ENCODE measurements at places on chromosomes 6 and 20.

GRCh38 chr20:17752459-17752858, 52.7 kb downstream of the BANF2 start:
- DNase-seq: no peak

DNA sequence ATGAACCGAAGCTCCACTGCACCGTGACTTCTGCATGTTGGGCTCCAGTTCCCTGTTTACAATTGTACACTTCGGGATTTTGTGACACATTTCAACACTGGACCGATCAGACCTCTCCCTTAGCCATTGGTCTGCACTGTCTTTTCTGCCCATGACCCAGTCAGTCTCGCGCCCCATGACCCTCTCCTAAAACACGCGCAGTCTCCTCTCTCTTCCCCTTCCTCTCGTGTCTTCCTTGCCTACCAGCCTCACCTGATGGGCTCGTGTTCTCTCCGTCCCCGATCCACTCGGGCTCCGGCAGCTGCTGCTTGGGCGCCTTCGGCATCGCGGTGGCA, 535 bp upstream of the ABCF1 start:
- no peak for DNase-seq

DNA sequence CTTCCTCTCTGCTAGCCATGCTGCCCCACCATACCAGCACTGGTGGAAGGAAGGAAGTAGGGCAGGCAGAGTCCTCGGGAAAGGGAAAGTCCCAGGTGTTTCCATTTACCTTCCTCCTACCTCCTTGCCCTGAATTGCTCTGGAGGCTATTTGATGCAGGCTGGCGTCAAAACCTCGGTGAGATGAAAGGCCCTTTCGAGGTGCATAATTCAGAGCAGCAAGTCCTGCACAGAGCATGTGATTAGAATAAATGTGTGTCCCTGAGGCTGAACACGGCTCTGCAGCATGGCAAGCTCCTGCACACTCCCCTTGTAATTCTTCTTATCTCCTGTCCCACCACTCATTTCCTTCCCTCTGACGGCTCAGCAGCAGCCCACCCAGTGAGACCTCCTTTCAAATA, 98.7 kb upstream of the LRFN2 start:
- no peak for DNase-seq

GRCh38 chr20:6079016-6079415, 25.2 kb upstream of the LRRN4 start:
- DNase-seq: no peak

DNA sequence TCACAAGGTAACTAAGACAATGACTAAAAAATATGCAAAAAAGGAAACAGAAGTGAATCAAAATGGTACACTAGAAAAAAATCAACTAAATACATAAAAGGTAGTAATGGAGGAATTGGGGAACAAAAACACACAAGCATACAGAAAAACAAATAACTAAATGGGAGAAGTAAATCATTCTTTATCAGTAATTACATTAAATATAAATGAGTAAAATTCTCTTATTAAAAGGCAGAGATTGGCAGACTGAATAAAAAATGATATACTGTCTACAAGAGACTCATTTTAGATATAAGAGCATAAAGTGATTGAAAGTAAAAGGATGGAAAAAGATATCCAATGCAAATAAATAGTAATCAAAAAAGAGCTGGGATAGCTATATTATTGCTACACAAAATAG, 39.4 kb upstream of the VEGFA start:
- no peak for DNase-seq

DNA sequence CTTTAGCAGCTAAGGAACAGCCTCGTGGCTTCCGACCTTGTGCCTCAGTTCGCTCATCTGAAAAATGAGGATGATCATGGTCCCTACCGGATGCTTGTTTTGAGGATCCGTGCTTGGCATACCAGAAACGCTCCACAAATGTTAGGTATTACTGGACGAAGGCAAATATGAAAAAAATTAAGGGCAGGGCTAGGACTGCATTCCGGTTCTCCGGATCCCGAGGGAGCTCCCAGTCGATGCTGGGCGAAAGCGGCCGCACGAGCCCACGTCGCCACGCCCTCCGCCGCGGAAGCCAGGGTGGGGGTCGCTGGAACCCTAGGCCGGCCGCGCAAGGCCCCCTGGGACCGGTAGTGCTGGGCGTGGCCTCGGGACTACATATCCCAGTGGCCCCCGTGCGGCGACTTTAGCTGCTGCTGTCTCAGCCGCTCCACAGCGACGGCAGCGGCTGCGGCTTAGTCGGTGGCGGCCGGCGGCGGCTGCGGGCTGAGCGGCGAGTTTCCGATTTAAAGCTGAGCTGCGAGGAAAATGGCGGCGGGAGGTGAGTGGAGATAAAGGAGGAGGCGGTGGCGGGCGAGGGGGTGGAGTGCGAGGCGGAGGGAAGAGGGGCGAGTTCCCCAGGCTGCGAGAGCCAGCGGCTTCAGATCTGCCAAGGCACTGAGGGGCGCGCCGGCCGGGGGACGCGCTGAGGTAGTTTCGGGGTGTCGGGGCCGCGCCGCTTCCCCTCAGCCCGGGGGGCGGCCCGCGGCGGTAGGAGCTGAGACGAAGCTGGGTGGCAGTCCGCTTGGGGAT, at the start of gene NCOA3:
TSS of gene NCOA3 (plus strand) at position 406 of the 789 bp plus-strand sequence. CDS start 120,361 bp downstream, outside the sequence.
- peak; percentile 91 for DNase-seq

GRCh38 chr20:45470262-45470931, 844 bp downstream of the WFDC2 start:
- peak; percentile 48 for DNase-seq

DNA sequence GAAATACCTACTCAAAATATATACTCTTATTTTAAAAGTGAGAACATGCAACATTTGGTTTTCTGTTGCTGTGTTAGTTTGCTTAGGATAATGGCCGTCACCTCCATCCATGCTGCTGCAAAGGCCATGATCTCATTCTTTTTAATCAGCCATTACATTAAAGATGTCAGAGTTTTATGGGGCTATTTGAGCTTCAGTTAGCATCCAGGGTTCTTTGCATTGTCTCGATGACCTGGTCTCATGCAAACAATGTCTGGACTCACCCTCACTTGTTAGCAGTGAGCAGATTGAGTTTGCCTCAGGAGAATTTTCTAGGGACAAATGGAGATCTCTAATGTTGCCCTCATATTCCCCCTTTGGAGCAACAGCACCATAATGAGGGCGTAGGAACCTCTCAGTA, 458.7 kb upstream of the AGPAT4 start:
- no peak for DNase-seq

DNA sequence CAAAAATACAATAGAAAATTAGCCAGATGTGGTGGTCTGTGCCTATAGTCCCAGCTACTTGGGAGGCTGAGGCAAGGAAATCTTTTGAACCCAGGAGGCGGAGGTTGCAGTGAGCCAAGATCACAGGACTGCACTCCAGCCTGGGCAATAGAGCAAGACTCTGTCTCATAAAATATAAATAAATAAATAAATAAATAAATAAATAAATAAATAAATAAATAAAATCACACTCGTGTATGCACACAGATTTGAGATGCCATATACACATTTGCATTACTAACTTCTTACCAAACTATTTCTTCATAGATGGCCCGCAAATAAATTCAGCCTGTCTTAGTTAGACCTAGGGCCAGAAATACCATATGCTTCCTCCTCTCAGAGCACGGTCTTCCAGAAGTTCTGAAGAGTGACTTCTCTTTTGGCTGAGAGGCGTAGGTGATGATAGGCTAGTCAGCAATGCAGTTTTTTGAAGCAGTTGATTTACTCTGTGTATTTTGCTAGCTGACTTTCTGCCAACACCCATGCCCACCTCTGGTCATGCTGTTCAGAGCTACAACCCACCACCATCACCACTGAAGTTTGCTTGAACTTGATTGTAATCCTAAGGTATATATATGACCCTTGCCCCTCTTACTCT, 150.1 kb downstream of the SASH1 start:
- no peak for DNase-seq

DNA sequence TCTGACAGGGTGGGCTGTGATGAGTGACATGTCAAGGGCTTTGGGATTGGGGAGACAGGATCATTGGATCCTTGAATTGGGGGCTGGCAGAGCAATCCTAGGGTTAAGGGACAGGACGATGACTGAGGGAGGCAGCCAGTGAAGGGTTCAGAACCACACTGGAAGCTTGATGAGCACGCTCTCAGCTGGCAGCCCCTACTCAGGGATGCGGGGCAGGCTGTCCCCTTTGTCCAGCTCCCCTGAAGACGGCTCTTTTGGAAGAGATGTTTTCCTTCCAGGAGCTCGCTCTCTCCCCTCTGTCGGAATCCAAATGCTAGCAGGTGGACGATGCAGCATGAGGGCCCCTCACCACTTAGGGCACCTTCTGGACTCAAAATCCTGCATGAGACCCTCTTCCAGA, 8.4 kb downstream of the TGM3 start:
- no peak for DNase-seq

DNA sequence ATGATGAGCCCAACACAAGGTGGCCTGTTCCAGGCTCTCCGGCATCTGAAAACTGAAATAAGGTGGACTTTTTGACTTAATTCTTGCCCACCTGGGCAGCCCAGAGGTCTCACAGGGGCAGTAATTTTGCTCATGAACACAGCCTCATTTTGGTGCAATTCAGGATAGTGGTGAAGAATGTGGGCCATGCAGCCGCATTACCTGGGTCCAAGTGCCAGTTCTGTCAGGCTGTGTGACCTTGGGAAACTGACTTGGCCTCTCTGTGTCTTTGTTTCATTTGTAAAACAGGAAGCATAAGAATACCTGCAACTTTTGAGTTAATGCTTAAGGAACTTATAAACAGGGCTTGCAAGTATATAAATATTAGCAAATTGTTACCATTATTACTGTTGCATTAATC, 5.6 kb downstream of the PREX1 start:
- DNase-seq: no peak

DNA sequence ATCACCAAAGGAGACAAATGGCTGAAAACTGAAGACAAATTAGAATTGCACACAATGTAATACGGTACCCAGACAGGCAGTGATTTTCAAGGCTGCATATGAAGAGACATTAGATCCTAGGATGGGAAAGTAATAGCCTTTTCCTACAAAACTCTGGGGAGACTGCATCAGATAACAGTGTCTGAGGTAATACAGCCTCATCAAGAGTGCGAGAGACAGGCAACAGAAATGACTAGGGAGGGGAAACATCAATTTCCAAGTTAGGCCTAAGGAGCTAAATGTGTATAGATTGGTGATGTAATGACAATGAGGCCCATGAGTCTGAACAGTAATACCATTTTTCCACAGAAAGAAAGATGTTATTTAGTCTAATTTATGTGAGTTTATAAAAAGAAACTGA, 200.3 kb downstream of the HTR1B start:
- DNase-seq: no peak

DNA sequence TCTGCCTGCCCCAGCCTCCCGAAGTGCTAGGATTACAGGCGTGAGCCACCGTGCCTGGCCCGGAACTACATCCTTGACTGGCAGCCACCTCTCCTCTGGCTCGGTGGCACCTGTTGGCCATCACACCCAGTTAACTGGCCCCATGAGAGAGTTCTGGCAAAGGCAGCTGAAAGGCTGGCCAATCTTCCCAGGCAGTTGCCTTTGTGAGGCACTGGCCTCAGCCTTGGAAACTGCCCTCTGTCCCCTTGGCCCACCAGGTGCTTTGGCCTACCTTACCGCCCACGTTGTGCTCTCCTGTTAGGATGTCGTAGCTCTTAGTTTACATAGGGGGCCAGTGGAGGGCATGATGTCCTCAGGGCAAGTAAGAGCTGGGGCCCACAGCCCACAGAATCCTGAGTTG, 9.6 kb upstream of the MANBAL start:
- no peak for DNase-seq

GRCh38 chr6:83505356-83505755, 7.0 kb upstream of the PRSS35 start:
- no peak for DNase-seq

GRCh38 chr6:122388945-122389344, 10.5 kb upstream of the HSF2 start:
- no peak for DNase-seq

- DNase-seq: no peak
Measured at GRCh38 chr6:105875974-105876640, 210.0 kb upstream of the PRDM1 start.

DNA sequence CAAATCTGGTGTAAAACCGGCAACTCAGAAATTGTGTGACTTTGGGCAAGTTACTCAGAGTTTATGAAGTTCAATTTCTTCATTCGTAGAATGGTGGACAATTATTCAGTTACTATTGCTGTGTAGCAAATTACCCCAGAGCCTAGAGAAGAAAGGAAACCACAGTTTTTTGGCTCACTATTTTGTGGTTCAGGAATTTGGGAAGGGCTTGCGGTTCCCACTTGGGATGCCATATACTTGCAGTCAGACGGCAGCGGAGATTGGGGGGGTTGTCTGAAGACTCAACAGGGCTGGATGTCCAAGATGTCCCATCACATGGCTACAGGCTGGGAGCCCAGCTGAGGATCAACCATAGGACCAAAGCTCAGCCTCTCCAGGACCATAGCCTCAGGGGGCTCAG, 108.1 kb downstream of the PCSK2 start:
- DNase-seq: no peak

GRCh38 chr6:80263585-80263984, 157.1 kb downstream of the BCKDHB start:
- DNase-seq: no peak

GRCh38 chr6:38403548-38403947, 236.2 kb downstream of the BTBD9 start:
- no peak for DNase-seq

DNA sequence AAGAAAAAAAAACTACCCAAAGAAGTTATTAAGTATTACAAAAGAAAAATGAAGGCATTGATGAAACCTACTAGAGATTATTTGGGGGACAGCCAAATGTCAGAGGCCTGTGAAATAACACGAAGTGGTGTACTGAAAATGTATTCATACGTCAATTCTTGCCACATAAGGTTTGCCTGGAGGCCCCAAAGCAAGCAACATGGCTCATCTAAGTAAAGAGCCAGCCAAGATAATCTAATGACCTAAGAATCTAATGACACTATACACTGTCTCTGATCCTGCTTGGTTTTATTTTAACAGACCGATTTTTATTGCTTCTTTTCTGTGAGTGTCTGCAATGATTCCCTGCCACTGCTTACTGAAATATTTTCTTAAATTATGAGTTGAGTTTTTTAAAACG, 34.7 kb downstream of the FILIP1 start:
- no peak for DNase-seq
